T-helper 22 cell (primary cell): ENCODE measurements at places on chromosomes 12 and 14.

- DNase-seq, result peak; percentile 56
Measured at GRCh38 chr14:90820958-90821357, 4.7 kb upstream of the TTC7B start.

- DNase-seq, result no peak
Measured at GRCh38 chr14:95490138-95490509, 26.3 kb downstream of the SYNE3 start.

DNA sequence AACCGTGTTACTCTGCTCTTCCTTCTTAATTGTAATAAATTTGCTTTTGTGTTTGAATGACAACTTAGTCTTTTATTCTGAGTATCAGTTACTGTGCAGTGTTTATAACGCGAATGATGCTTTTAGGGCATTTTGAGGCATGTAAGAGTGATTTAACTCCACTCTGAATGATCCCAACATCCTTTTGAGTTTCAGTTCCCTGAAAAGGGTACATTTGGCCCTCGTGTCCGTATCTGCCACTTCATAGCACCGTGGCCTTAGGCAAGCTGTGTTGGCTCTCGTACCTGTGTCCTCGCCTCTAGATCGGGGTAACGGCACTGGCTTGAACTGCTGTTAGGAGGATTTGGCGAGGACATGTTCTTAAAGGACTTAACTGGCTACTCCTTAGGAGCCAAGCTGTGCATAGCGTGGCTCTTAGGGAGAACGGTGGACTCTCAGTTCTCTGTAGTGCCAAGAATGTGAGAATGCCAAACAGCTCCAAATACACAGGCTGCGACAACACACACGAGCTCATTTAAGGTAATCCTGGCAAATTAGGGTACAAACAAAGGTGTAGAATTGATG is 92.0 kb downstream of the PPP2R5C start:
- DNase-seq, result no peak

GRCh38 chr14:51884086-51884927 is 23.9 kb downstream of the GNG2 start:
- DNase-seq, result no peak

- DNase-seq, result no peak
Measured at GRCh38 chr12:118334939-118335567, 37.7 kb downstream of the TAOK3 start.

- DNase-seq, result no peak
Measured at GRCh38 chr14:101869217-101869616, 95.2 kb upstream of the DYNC1H1 start.

GRCh38 chr14:72961579-72962335 is 35.5 kb downstream of the DCAF4 start:
- DNase-seq, result no peak

DNA sequence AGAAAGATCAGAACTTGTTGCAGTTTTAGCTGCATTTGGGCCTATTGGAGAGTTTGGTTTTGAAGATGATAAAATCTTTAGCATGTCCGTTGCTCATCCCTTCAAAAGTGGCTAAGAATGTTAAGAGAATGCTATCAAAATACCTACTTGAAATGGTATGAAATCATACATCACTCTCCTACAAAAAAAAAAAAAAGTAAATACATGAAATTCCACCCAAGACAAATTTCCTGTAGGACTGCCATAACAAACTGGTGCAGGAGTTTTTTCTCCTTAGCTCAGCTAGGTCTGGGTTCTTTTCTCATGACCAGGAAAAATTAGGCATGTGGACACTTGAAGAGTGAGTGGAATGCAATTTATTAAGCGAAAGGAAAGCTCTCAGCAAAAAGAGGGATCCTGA is 15.9 kb upstream of the FAR2 start:
- DNase-seq, result no peak

DNA sequence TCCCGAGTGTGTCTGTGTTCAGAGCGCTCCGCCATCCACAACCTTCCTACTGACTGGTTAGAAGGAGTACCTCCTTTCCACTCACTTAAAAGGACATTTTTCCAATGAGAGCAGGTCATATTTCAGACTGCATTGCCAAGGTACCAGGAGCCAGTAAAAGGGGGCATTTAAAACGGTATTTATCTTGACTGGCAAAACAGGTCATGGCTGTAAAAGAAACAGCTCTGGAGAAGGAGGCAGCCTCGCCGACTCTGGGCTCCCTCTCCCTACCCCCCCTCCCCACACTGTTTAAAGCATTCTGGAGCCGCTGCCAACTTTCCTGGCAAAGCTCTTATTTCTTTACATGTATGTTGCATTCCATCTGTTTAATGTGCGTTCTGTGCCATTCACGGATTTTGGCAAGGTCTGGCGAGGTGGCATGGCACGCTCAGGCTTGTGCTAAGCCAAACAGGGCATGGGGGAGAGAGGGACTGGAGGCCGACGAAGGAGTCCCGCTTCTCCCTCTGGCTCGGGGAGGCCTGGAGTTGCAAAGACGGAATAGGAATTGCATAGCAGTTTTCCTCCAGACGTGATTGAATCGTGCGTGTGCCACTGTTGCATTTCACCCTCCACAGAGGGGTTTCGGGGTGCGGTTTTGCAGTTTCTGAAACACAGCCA is 41.2 kb upstream of the MED13L start:
- DNase-seq, result no peak

GRCh38 chr12:122880155-122880667 is 15.7 kb downstream of the VPS37B start:
- DNase-seq, result no peak

DNA sequence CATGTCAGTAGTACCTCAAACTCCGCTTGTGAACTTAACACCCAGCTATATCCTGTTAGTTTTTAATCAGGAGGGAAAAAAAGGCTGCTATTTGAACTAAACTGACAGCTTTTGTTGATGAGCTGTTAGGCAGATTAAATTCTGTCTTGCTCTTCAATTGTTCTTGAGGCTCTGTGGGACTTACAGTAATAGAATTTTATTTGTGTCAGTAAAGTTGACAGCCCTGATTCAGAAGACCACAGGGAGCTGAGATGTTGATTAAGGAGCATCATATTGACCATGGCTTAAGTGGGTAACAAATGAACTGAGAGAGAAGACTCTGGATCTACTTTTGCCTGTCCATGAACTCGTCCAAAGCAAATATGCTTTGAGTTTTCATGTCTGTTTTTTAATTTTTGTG is 622.9 kb downstream of the DIO2 start:
- no peak for DNase-seq

- no peak for DNase-seq
Measured at GRCh38 chr12:4039931-4040330, 166.7 kb upstream of the PARP11 start.

- no peak for DNase-seq
Measured at GRCh38 chr12:59041241-59042121, 121.2 kb upstream of the LRIG3 start.

- DNase-seq, result no peak
Measured at GRCh38 chr14:100309028-100309737, 2.9 kb upstream of the SLC25A29 start.

GRCh38 chr14:50479041-50479440 is 53.3 kb downstream of the MAP4K5 start:
- DNase-seq, result no peak

- DNase-seq, result no peak
Measured at GRCh38 chr12:132717531-132718387, 7.1 kb downstream of the PGAM5 start.

DNA sequence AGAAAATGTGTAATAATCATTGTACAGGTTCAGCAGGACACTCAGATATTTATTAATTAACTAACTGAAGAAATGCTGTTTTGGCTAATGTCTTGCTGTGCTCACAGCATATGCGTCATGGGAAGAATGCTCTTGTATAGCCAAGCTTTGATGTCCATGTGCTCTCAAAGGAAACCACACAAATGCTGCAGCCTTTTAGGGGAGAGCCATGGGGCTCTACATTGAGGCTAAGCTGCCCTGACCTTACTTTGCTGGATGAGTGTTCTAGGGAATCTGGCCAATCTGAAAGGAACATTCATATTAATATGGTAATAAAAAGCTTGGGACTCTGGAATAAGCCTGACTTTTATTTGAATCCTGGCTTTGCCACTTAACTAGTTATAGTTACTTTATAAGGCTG is 9.5 kb upstream of the CRADD start:
- DNase-seq, result no peak

GRCh38 chr14:96221109-96221650 is 16.5 kb downstream of the BDKRB2 start:
- no peak for DNase-seq

DNA sequence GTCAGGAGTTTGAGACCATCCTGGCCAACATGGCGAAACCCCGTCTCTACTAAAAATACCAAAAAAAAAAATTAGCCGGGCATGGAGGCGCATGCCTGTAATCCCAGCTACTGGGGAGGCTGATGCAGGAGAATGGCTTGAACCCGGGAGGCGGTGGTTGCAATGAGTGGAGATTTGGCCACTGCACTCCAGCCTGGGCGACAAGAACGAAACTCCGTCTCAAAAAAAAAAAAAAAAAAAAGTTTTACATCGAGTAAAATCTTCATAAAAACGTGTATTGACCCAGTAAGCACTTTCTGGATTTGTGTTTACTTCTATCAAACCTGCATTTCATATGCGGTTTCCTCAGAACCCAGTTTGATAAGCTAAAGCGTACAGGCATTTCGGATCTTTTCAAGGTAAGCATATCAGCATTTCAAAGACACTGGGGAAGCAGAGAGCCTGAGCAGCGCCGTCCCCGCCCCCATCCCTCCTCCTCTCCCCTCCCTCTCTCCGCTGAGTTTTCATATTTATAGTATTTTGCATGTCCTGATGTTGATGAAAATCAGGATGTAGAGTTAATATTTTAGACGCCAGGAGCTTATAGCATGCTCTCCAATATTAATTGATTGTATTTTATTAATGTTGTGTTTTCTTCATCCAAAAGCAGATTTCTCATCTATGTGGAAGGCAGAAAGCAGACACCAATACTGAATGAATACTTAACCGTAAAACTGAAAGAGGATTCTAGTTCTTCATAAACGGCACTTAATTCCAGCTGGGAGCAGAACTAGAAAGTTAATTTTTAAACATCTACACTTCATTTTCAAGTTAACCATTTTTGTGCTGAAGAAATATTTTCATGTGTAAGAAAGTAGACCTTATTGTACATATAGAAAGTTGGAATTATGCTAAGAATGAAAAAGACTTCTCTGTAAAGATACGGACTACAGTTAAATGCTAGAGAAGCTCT is 9.2 kb upstream of the HIP1R start:
- DNase-seq, result no peak

DNA sequence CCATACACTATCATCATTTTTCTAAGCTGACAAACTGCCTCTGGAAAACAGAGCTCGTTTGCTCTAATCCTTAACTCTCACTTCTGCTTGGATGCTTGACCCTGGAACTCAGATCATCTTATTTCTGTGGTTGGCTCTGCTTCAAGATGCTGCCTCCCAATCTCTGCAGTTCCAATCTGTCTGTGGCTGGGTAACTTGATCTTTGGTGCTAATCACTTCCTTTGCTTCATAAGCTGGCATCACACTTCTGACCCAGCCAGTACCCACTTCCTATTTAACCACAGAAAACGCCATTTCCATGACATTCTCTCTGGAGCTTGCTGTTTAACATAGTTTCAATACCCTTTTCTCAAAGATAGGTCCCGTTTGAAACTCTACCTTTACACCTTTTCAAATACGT is 254.2 kb downstream of the ACSS3 start:
- no peak for DNase-seq

- no peak for DNase-seq
Measured at GRCh38 chr12:96456265-96456974, 33.0 kb upstream of the CFAP54 start.

- no peak for DNase-seq
Measured at GRCh38 chr12:26810330-26810729, 22.7 kb downstream of the ITPR2 start.

- DNase-seq, result no peak
Measured at GRCh38 chr12:120227233-120228040, 26.5 kb upstream of the RPLP0 start.

- no peak for DNase-seq
Measured at GRCh38 chr12:117441751-117442150, 80.3 kb upstream of the NOS1 start.

- DNase-seq, result no peak
Measured at GRCh38 chr12:31246470-31246850, 79.5 kb downstream of the SINHCAF start.

GRCh38 chr12:57519796-57520052 is 590 bp downstream of the DDIT3 start:
- no peak for DNase-seq

- peak; percentile 75 for DNase-seq
Measured at GRCh38 chr14:104800015-104800770, 708 bp upstream of the ZBTB42 start.

DNA sequence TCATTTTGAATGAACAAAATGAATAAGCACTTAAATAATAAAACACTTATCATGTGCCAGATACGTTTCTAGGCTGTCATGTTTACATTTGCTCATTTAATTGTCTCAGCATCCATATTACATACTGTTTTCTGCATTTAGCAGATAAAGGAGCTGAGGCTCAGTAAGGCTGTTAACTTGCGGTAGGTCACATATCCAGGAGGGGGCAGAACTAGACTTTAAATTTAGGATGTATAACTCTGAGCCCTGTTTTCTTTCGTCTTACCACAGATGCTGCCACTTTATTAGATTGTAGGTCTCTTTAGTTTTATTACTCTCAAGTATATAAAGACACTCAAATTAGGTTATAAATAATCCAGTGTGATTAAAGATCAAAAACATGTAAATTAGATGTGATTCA is 17.7 kb downstream of the IRAK4 start:
- no peak for DNase-seq

DNA sequence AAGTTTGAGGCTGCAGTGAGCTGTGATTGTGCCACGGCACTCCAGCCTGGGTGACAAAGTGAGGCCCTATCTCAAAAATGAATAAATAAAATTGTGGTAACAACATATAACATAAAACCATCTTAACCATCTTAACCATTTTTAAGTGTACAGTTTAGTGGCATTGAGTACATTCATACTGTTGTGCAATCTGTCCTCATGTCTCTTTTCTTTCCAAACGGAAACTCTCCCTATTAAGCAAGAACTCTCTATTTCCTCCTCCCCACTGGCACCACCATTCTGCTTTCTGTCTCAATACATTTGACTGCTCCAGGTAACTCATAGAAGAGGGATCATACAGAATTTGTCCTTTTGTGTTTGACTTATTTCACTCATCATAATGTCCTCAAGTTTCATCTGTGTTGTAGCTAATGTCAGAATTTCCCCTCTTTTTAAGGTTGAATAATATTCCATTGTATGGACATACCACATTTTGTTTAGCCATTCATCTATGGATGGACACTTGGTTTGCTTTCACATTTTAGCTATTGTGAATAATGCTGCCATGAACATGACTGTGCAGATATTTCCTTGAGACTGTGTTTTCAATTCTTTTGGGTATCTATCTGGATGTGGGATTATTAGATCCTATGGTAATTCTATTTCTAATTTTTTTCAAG is 4.4 kb upstream of the MARK3 start:
- no peak for DNase-seq

DNA sequence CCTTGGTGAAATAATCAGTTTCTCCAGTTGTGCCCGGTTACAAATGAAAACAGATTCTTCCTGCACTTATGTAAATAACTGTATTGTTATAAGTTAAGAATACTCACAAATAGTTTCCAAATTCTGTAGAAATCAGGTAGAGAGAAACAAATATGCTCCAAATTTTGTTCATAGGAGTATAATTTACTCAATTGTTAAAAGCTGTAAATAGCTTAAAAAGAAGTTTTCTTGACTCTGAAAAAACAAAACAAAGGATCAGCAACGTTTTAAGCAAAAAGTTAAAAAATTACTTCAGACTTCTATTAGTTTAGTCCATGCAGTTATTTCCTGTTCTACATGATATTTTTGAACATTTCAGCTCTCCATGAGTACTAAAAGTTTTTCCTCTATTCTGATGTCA is 30.0 kb upstream of the SLC38A4 start:
- DNase-seq, result no peak
